ENCODE measurements at places on chromosomes 13 and 19. TPM values are rescaled to one million over a fixed set of nuclear protein-coding genes. Genes with fewer than 3 reads are reported as not detected.
A peak's percentile ranks its signal among the peaks of the same experiment; 100 is the strongest.

DNA sequence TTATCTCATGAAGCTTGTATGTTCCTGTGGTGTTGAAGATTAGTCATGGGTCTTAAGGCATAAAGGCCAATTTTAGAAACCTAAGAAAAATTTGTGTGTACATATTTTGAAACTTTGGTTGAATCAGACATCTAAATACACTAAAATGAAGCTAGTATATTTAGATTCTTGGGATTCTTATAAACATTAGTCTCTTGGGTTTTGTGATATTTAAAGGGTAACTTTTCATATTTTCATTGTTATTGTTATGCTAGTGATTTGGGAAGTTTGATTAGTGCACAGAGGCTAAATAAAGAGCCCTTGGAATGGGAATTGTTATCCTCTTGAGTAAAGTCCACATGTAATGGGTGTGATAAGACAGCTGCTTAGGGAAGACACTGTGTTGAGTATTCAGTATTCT lies 24.5 kb downstream of the UBA2 start:
- no peak for DNase-seq

DNA sequence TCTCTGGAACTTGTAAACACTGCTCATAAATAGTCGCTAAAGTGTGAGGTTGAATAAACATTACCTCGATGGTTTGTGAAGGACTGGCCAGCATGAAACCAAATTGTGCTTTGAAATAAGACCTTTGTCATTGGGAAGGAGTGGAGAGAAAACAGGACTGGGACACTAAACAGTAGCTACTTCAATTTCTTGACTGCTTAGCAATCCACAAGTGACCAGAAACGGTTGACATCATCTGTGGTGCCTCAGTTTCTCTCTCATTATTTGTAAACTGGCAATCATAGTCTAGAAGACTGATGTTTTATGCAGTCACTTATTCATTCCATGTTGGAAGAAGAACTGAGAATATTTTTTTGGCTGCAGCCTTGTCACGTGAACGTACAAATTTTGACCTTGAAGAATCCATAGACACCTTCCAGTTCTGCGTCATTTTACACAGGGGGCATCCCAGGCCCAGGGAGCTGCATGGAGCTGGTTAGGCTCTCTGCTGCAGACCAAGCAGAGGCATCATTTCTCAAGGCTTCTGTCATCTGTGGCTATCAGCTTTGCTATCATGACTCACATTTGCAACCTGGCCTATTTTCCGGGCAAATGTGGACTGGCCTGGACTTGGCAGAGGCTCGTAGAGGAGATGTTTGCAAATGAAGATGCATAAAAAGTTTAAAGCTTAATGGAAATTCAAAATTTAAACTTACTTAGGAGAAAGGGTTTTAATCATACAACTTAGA lies 391.8 kb downstream of the FGF9 start:
- DNase-seq = no peak

DNA sequence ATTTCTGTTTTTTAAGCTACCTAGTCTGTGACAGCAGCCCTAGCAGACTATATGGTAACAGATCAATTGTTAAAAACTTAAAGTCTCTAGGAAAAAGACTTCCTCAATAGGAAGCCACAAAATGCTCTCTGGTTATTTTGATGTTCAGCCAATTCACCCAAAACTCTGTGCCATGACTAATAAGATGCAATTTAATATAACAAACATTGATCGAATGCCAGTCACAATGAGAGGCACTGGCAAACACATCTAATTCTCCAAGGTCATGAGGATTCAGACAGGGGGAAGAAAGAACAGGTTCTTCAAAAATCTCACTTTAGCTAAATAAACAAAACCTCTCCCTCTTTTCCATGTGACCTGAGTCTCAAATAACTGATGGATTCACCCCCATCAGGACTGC lies 107.5 kb downstream of the SUCLA2 start:
- DNase-seq = no peak

DNA sequence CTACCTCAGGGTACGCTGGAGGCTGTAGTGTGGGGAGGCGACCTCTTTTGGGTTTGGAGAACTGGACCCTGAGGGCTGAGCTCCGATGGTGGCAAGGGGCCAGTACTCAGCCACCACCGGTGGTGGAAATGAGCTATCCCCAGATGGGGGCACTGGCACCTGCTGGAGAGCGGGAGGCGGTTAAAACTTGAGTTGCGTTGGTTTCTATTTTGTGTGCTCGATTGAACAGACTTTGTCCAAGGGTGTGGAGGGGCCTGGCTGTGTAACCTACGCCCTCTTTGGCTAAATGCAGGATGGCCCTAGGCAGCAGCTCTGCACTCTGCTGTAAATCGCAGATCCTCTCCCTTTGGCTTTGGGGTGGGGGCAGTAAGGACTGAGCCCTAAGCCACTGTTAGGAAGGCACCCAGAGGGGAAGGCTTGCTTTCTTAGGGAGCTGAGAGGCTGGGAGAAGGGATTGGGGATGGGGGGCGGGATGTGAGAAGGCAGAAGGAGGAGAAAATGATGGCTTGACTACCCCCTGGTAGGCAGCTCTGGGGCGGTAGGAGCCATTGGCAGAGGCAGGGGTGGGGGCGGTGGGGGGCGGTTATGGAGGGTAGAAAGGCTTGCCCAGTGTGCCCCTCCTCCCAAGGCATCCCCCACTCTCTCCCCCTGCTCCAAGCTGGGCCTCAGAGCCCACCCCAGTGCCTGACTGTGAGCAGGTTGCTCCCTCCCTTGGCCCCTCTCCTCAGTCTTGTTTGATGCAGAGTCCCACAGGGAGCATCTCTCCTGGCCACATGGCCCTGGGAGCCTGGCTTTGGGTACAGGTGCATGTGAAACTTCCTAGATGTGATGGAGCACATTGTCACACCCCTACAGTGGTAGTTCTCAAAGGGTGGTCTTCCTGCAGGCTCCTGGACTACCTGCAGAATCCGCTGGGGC lies 5.0 kb downstream of the VSTM2B start:
- DNase-seq = peak; percentile 50

The LILRB3 gene
- 0.74 TPM for total RNA-seq
